ENCODE measurements at places on chromosomes 1 and 21. TPM values are rescaled to one million over a fixed set of nuclear protein-coding genes. Genes with fewer than 3 reads are reported as not detected.

DNA sequence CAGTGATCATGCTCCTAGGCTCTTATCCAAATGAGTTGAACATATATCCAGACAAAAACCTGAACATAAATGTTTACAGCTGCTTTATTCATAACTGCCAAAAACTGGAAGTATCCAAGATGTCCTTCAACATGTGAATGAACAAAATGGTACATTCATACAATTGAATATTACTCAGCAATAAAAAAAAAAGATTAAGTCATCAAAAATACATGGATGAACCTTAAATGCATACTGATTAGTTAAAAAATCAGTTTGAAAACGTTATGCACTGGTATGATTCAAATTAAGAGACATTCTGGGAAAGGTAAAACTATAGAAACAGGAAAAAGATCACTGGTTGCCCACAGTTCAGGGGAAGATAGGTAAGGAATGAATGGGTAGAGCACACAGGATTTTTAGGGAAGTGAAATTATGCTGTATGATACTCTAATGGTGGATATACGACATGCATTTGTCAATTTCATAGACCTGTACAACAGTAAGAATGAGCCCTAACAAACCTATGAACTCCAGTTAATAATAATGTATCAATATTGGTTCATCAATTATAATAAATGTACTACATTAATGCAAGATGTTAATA lies 3.1 kb downstream of the LRRC40 start:
- DNase-seq: no peak

GRCh38 chr21:15063081-15063813 lies 1.6 kb downstream of the NRIP1 start:
- peak; percentile 48 for DNase-seq

GRCh38 chr1:20615946-20616846 lies 17.1 kb upstream of the PINK1 start:
- no peak for DNase-seq

- no peak for DNase-seq
Observed at GRCh38 chr1:95503278-95504030, 269.4 kb downstream of the RWDD3 start.

DNA sequence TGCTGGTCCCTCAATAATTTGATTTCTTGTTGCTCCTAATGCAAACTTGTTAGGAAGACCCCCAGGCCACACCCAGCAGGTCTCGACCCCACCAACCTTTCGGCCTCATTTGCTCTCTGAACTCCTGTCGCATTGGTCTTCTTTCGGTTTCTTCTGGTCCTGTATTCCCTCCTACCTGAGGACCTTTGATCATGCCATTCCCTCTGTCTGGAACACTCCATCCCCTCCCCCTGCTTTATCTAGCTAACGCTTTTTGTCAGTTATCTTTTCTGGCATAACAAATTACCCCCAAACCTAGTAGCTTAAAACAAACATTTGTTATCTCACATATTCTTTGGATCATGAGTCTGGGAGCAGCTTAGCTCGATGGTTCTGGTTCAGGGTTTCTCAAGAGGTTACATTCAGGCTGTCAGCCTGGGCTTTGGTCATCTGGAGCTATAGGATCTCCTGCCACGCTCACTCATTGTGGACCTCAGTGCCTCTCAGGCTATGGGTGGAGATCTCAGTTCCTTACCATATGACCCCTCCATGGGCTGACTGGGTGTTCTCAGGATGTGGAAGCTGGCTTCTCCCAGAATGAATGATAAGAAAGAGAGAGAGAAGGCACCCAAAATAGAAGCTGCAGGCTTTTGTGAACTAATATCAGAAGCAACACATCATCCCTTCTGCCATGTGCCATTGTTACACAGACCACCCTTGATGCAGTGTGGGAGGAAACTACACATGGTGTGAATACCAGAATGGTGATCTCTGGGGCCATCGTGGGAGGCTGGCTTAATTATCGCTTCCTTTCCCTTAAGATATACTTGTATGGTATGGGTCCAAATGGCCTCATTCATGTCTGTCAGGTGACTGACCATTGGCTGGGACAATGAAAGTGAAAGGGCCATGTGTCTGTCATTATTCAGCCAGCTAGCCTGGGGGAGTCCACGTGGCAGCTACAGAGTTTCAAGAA lies 29.1 kb upstream of the BCAR3 start:
- no peak for DNase-seq

- DNase-seq: no peak
Observed at GRCh38 chr1:27521861-27522431, 32.0 kb upstream of the WASF2 start.

DNA sequence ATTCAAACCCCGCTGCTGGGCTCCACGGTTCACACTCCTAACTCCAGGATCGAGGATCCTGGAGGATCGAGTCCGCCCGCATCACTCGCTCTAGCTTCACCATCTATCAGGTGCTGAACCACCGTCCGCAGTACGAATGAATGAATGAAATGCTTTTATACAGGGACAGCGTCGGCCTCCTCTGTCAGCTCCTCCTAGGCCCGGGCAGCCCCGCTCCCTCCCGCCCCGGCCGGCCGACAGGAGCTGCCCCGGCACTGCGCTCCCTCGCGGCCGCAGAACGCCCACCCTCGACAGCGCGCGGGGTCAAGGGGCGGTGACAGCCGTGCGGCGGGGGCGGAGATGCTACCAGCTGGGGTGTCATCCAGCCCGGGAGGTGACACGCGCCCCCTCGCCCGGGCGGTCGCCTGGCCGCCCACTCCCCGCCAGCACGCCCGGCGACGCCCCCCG lies 520 bp downstream of the ZBTB17 start:
- DNase-seq: peak; percentile 42

DNA sequence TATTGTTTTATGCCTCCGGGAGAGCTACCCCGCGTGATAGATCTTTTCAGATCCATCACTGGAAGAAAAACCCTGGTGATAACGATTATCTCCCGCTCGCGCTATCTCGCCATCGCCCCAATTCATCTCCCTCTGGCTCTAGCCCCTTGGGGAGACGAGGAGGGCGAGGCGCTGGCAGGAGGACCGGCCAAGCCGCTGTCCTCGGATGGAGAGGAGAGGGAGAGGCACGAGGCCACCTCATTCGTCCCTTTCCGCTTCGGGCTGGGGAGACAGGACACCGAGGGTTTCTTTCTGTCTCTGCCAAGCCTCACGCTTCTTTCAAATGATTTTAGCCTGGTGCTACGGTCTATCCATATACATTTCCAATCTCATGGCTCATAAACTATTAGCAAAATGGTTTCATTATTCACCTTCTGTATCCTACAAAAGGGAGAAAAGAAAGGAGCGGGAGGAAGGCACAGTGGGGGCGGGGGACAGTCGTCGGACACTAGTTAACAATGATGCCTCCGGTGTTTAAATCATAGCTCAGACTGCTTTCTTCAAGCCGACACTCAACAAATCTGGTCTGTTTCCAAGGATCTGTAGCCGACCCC lies 415.0 kb upstream of the ESRRG start:
- DNase-seq: no peak

C21orf58 gene
- total RNA-seq: 14.7 TPM

UBXN10 gene
- total RNA-seq: 3.1 TPM

Measured in HT-29 (cell line).